ENCODE measurements at places on chromosomes 7 and 10.

GRCh38 chr7:113705439-113705838 lies 213.4 kb downstream of the PPP1R3A start:
- no peak for DNase-seq

- DNase-seq, result no peak
Measured at GRCh38 chr10:26543567-26544306, 105.6 kb downstream of the APBB1IP start.

DNA sequence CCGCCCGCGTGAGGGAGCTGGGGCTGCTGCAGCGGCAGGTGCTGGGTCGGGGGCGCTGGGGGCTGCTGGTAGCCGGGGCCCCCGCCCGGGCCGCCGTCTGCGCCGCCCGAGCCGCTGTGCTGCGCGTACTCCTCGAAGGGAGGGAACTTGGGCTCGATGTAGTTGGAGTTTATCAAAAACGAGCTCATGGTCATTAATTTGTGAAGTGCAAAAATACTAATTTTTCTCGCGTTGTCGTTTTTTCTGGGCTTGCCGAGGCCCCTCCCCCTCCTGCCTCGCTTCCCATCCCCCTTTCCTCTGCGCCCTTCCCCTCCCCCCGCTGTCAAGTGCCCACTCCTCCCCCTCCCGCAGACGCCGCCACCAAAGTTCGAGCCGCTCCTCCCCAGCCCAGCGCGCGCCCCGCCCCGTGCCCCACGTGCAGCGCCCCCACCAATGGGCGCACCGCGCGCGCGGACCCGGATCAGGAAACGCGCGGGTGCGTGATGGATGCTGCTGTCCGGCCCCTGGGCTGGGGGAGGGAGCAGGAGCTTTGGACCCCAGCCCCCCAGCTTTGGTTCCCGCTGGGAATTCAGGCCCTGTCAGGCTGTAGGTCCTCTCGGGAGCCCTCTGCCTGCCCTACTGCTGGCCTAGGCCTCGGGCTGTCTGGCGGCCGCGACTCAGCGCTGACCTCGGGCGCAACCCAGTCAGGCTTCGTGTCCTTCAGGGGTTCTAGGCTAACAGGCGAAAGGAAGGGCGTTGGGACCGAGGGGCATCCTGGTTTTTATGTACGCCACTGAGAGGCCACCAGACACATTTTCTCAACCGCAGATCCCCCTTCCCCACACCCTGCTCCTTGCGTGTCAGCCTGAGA lies at the start of gene HOXA4:
HOXA4 (minus strand) TSS at position 218 of the 850 bp plus-strand sequence; CDS start at position 194, 24 bp downstream.
- DNase-seq, result peak; percentile 67

DNA sequence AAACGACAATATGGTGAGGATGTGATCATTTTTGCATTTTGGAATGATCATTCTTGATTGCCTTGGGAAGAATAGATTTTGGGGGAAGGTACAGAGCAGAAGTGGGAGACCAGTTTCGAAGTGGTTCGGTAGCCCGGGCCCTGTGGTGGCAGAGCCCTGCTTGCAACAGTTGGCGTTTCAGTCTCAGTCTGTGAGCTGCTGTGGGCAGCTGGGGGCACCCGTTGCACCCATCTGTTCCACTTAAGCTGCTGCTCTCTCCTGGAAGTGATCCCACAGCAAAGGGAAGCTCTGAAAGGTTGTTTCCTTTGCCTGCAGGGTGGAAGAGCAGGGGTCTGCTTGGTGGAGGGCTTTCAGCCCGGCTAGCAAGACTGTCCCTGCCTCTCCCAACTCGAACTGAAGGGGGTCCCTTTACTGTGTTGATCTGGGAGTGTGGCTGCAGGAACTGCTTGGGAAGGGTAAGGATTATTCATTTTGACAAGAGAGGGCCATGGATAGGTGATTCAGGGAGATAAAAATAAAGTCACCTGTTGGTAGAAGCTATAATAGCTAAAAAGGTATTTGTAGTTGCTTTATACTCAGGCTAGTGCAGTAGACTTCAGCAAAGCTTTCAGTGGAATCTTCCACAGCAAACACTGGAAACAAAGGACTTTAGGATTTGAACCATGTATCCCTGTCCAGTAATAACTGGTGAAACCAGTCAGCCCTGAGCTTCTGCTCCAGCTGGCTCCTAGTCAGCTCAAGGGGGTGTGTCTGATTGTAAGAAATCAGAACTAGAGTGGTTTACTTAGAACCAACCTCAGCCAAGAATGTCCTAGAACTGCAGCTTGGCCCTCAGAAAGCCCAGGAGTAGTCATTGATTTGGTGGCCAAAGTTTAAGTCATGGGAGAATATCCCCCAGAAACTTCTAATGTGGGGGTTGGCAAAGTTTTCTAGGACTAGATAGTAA lies 53.1 kb upstream of the PDCD4 start:
- DNase-seq, result no peak

DNA sequence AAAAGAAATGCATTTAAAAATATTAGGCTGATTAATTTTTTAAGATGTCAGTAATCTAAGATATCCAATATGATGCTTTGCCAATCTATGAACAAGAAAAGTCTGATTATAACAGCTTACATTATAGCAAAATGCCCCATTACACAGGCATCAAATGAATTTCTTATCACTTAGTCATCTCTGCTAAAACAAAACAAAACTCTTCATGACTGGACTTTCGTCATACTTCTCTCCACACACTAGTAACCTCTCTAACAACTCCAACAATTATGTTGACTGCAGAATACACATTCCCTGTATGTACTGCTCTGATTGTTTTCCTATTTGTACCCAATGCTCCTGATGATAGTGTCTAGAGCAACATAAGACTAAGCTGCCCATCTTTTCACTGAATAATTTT lies 3.8 kb upstream of the MKI67 start:
- no peak for DNase-seq

GRCh38 chr7:141150465-141150864 lies 76.6 kb downstream of the TMEM178B start:
- no peak for DNase-seq
